ENCODE measurements at places on chromosomes 7 and 10.

DNA sequence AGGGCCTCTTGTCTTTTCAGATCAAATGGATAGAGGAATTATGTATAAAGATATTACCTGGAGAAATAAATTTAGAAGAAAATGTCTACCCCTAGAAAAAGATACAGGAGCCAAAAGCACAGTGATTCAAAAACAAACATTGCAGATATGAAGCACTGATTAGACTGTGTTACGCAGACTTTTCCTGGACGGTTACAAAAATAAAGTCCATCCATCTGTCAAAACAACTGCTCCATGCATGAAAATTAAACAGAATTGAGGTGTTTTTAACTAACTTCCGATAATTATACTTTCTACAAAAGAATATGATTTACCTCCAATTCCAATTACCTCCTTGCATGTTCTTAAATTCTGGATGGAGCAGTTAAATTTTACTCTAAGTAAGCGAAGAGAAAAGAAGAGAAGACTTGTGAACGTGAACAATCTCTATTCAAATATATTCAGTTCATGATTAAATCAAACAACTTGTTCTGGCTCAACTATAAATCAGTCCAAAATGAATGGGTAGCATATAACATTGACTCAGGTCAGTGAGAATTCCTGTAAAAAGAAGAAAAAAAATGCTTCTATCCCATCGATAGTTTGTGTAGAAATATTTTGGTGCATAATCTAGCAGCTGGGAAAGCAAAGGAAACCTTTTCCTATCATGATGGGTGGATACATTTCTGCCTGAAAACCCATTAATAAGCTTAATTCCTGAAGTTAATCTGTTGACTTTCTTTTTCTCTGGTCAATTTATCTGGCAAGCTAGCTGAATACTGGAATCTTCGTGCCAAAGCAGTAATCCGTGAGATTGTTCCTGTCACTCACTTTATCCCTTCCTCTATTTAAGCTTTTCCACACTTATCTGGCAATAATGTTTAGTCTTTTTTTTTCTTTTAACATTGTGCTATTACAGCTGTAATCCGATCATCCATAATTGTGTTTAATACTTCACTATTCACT is 80.4 kb downstream of the SEMA3A start:
- DNase-seq: no peak

DNA sequence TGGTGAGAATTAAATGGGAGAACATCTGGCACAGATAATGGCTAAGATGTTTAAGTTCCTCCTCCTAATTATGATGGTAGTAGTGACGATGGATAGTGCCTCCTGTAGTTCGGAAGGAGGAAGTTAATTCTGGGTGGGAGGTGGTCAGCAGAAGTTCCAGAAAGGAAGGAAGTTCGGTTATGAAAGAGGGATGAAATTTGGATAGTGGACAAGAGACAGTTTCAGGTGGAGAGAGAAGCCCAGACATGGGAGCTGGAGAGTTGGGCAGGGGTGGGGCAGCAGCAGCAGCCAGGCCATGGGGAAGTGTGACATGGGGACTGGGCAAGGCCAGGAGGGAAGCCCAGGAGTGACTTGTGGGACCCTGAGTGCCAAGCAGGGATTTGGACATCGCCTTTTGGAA is 99.5 kb downstream of the CCNY start:
- no peak for DNase-seq

DNA sequence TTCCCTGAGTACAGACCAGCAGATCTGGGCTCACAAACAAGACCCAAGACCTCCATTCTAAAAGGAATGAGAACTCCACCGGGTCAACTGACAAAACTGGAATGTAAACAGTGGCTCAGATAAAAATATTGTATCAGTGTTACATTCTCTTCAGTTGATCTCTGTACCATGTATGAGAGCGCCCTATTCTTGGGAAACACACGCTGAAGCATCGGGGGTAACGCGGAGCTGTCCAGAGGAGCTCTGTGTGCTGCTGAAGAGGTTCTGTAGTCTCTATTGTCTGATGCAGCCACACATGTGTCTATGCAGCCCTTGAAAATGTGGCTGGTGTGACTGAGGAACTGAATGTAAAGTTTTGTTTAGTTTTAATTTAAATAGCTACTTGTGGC is 39.7 kb downstream of the HIPK2 start:
- DNase-seq: no peak

- DNase-seq: no peak
These were observed 844.9 kb upstream of the PHF14 start for GRCh38 chr7:10128748-10129147.

GRCh38 chr7:41786944-41787343 is 84.1 kb upstream of the INHBA start:
- no peak for DNase-seq

DNA sequence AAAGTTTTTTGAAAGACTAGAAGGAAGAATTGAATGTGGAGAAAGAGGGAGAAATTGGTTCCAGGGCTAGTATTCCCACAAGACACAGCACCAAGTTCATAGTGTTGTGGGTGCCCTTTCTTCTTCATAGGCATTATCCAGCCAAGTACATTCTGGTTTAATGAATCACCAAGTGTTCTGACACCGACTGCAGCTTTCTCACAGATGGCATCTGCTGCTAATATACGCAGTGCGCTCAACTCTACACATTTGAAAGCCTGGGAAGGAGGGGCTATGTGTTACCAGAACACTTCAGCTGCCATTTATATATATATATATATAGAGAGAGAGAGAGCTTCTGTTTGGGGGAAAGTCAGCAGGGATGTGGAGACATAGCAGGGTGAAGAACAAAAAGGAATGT is 1168.4 kb downstream of the GATA3 start:
- DNase-seq: no peak

- DNase-seq: no peak
These were observed 55.7 kb downstream of the LRRTM3 start for GRCh38 chr10:66981361-66982052.

DNA sequence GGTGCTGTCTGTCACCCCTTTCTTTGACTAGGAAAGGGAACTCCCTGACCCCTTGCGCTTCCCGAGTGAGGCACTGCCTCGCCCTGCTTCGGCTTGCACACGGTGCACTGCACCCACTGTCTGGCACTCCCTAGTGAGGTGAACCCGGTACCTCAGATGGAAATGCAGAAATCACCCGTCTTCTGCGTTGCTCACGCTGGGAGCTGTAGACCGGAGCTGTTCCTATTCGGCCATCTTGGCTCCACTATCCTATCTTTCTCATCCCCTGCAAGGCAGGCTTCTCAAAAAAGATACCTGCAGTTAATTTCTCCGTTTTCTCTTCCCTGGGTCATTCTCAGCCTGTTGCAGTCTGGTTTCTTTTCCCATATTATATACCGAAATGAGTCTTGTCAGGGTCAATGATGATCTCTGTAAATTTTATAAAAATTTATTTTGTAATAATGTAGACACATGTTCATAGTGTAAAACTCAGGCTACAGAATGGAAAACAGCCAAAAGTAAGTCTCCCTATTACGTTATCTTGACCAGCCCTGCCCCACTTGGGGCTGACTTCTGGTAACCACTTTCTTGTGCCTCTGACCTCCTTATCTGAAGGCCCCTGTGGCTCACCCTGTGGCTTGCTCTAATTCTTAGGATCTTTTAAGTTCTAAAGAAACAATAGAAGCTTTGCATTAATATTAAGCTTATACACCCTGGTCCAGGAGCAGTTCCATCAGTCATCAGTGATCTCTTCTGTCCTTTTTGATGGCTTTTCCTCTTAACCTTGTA is 20.7 kb downstream of the BLVRA start:
- DNase-seq: no peak
